ENCODE measurements at places on chromosomes 16 and 17.

- DNase-seq, result no peak
Measured at GRCh38 chr17:33438139-33438538, 145.0 kb upstream of the ASIC2 start.

DNA sequence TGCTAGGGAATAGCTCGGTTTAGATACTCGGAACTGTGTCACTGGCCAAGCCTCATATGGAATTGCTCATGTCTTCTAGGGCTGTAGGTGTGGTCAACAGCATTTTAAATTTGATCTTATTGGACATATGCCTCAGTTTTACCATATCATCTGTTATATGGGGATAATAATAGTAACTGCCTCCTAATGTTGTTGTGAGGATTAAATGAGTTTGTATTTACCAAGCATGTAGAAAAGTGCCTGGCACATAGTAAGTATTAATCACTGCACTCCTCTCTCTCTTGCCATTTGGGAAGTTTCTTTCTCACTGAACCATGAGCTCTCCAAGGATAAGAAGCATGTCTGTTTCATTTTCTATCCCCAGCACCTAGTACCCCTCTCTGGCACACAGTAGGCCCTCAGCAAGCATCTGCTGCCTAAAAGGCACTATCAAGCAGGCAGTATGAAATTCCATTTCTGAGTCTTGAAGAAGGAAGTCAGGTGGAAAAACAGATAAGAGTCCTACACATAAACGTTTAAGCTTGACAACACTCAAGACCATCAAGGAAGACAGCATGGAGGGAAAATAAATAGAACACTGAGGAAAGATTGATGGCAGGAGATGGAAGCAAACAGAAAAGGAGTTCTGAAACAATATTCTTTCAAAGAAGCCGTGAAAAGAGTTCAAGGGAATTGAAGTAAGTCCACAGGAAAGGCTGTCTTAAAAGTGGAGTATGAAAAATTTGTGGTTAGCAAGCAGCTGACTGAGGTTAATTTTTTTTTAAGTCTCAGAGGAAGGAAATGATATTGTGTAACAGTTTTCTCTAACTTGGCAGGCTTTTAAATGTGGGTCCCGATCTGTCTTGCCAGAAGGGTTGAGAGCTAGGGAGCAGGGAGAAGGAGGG is 2.2 kb upstream of the ATP6V0A1 start:
- DNase-seq, result peak; percentile 61

GRCh38 chr17:42442196-42442565 is 16.5 kb upstream of the ATP6V0A1 start:
- no peak for DNase-seq

DNA sequence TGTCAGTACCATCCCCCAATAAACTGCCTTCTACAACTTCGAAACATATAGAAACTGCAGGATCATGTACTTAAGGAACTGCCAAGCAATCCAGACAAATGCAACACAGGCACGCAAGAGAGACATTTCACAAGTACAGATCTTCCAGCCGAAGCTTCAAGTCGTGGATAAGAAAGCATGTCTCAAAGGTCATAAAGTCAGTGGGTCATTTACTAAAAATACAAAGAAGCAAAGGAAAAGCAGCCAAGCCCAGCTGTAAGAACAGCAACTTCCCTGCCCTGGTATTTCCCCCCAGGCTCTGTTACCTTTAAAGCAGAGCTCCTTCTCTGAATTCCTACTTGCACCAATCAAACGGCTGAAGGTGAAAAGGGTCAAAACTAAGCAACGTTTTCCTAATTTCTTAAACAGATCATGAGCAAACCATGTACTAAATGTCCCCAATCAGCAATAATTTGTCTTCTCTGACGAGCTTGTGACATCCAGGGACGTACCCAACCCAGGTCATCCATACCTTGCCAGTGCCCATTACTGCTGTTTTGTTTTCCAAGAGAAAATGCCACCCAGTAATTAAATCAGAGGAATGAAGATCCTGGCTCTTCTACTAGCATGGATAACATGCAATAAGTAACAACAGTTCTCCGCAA is 1.7 kb downstream of the AKTIP start:
- no peak for DNase-seq

- no peak for DNase-seq
Measured at GRCh38 chr17:27368151-27368795, 74.4 kb downstream of the WSB1 start.

- DNase-seq, result peak; percentile 67
Measured at GRCh38 chr16:11949527-11949926, 7.7 kb upstream of the NPIPB2 start.

DNA sequence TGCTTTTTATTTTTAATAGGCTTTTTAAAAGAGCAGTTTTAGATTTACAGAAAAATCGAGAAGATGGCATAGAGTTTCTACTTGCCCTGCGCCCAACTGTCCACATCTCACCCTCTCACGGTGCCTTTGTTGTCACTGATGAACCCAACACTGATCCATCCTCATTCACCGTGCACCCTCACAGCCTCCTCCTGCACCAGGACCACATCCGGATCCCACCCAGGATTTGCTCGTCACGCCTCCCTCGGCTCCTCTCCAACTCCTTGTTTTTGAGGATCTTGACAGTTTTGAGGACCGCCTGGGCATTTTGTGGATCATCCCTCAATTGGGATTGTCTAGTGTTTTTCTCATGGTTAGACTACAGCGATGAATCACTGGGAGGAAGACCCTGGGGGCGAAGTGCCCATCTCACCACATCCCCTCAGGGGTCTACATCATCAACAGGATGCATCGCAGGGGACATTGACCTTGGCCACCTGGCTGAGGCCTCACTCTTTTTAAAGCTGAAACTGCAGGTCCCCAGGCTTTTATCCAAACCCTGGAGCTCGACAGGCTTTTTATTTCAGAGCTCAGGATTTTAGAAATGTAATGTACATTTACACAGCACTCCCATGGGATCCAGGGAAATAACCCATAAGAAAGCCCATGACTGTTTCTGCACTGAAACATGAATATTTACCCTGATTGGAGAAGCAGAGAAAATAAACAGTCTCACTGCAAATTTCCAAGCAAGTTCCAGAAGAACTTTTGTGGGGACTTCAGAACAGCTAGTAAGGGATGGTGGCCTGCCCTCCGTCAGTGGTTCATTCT is 71.8 kb upstream of the ZNF469 start:
- DNase-seq, result no peak

DNA sequence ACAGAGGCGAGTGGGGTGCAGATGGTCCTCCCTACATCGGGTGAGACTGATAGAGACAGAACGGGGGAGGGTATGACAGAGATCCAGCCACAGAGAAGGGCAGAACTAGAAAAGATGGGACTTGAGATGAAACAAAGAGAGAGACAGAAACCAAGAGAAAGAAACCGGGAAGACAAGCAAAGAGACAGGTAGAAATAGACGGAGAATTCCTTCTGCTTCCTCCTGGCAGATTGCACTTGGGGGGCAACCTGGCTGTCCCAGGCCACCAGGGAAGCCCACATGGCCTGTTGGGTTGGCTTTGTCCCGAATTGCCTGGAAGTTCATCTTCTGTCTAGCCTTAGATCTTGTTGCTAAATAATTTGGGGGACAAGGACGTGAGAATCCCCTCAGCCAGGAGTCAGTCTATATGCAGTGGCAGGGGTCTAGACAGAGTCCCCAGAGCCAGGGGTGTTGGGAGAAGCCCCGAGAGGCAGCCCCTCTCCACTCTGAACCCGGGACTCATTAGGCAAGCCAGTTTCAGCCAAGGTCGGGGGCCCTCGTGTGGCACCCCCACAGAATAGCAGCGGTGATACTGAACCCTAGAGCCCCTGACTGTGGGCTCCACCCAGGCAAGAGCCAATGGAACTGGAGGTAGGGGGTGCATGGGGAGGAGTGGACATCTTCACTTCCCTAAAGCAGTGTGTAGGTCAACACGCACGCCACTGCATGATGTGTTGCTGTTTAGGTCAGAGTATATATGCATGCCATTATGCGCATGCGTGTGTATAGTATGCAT is 627 bp upstream of the TSPOAP1 start:
- no peak for DNase-seq

All from globus pallidus (tissue), 1 donor.